Mammary microvascular endothelial cell (primary cell): ENCODE measurements at places on chromosomes 6 and 20. TPM values are rescaled to one million over a fixed set of nuclear protein-coding genes. Genes with fewer than 3 reads are reported as not detected.

Gene TNF
- total RNA-seq, result 0.20 TPM in 1 of 2 replicates, not detected in the other

Gene LST1
- 0.20 and 0.98 TPM in 2 replicates for total RNA-seq

Gene PRRT1
- not detected in 2 replicates for total RNA-seq

Gene VNN1
- total RNA-seq, result 0.20 and 0.69 TPM in 2 replicates

Gene ACTL10
- 1.6 and 1.8 TPM in 2 replicates for total RNA-seq

Gene AKAP7
- total RNA-seq, result 3.1 and 5.3 TPM in 2 replicates
